ENCODE measurements at places on chromosomes 16 and 17.

- DNase-seq, result no peak
Measured at GRCh38 chr17:61209525-61209924, 190.1 kb upstream of the TBX2 start.

- no peak for DNase-seq
Measured at GRCh38 chr17:49548506-49549310, 27.0 kb upstream of the NXPH3 start.

DNA sequence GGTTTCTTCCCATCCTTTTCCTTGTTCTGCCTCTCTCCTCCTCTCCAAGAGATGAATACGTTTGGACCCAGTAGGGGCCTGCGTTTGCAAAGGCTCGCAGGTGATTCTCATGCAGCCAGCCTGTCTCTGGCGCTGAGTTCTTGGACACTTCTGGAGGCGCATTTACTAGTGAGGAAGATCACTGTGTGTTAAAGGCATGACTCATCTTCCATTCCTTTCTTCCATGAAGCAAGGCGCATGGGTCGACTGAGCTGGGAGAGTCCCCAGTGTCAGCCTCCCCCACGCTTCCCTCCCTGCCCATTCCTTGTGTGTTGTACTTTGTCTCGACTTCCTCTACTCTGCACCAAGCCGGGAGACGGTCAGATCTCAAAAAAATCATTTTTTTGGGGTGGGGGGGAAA is 159.9 kb upstream of the EEF2KMT start:
- no peak for DNase-seq

DNA sequence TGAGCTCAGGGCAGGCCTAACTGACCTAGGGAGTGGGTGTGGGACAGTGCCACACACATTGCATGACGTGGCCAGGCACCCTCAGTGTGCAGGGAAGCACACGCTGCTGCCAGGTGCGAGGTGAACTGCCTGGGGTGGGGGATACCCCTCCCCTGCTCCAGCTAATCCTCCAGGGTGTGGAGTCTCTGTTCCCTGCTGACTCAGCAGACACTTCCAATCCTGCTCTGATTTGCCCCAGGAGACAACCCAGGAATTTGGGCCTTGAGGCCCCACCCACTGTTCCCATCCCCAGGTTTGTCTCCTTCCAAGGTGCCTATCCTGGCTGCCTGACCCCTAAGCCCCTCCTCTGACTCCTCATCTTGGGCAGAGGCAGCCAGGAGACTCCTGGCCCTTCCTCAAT is 10.7 kb downstream of the DLX3 start:
- DNase-seq, result no peak

GRCh38 chr16:87431926-87432325 is 39.8 kb downstream of the MAP1LC3B start:
- DNase-seq, result no peak

- DNase-seq, result no peak
Measured at GRCh38 chr17:1206026-1206777, 26.4 kb upstream of the ABR start.

DNA sequence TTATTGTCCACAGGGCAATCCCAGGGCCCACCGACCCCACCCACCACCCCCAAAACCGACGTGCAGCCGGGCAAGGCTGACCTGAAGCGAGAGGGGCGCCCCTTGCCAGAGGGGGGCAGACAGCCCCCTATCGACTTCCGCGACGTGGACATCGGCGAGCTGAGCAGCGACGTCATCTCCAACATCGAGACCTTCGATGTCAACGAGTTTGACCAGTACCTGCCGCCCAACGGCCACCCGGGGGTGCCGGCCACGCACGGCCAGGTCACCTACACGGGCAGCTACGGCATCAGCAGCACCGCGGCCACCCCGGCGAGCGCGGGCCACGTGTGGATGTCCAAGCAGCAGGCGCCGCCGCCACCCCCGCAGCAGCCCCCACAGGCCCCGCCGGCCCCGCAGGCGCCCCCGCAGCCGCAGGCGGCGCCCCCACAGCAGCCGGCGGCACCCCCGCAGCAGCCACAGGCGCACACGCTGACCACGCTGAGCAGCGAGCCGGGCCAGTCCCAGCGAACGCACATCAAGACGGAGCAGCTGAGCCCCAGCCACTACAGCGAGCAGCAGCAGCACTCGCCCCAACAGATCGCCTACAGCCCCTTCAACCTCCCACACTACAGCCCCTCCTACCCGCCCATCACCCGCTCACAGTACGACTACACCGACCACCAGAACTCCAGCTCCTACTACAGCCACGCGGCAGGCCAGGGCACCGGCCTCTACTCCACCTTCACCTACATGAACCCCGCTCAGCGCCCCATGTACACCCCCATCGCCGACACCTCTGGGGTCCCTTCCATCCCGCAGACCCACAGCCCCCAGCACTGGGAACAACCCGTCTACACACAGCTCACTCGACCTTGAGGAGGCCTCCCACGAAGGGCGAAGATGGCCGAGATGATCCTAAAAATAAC is 3.0 kb downstream of the SOX9 start:
- no peak for DNase-seq

DNA sequence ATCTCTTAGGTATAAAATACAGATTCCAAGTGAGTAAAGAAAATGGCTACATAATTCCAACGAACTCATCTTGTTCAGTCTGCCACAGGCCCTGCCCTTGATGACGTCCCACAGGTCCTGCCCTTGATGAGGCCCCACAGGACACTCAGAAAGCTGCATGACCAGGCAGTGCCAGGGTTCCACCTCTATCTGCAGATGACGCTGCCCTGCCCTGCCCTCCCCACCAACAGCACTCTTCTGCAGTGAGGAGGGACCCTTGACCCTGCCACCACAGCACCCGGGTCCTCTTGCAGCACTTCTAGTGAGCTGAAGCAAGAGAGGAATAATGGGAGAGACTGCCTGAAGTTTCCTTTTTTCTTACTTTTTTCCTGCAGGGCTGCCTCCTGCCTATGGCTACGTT is 118.4 kb downstream of the VPS53 start:
- DNase-seq, result no peak

GRCh38 chr16:87342978-87343752 is 26.0 kb upstream of the C16orf95 start:
- DNase-seq, result no peak

DNA sequence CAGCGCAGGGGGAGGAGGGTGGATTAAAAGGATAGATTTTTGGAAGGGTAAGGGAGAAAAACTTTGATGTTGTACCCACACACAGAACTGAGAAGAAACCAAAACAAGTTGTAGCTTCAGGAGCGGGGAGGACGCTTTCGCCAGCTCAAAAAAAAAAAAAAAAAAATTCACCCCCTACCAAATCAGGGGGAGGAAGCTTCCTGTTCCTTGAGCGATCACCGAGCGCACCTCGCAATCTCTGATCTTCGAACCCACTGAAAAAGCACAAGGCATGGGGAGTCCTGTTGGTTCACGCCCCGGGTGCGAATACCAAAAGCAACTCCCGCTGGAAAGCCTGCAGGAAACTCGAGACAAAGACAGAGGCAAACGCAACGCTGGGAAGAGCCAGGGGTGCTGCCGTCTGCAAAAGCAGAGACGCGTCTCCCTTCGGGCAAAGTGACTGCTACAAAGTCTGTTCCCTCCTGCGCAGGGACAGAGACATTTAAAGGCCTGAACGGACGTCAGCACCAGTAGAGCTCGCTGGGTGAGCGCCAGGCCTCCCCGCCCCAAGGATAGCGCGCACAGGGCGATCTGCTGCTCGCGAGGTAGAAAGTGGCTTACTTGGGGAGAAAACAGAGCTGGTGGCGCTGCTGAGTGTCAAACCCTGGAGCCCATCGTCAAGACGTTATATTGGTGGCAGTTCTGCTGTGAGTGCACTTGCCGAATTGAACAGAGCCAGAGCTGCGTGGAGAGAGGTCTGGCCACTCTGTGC is 190.4 kb downstream of the USP22 start:
- no peak for DNase-seq

- no peak for DNase-seq
Measured at GRCh38 chr17:2075336-2076086, 20.6 kb downstream of the HIC1 start.

- no peak for DNase-seq
Measured at GRCh38 chr17:33385713-33386112, 92.6 kb upstream of the ASIC2 start.

GRCh38 chr17:50558091-50558490 is 2.4 kb upstream of the CACNA1G start:
- no peak for DNase-seq

DNA sequence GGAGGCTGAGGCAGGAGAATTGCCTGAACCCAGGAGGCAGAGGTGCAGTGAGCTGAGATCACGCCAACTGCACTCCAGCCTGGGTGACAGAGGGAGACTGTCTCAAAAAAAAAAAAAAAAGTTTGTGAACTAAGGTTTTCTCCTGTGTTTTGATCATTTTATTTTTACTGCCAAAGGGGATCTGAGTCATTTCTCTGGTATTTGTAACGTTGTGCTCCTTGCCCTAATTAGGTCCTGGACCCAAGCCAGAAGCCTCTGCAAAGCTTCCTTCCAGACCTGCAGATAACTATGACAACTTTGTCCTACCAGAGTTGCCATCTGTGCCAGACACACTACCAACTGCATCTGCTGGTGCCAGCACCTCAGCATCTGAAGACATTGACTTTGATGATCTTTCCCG is 32.1 kb downstream of the IST1 start:
- DNase-seq, result no peak

GRCh38 chr17:45088741-45089140 is 27.6 kb downstream of the NMT1 start:
- DNase-seq, result no peak

DNA sequence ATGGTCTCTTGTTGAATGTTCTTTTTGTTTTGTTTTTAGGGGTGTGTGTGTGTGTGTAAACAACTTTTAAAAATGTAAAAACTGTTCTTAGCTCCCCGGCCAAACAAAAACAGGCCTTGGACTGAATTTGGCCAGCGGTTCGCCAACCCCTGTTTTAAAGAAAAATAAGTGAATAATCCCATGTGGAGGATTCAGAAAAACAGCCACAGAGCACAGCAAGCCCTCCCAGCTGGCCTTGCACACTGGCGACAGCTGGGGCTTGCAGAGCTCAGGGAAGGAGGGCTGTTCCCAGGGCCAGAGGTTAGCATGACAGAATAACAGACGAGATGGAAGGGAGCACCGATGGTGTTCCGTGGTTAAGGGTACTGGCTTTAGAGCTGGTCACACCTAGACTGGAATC is 39.0 kb downstream of the EMP2 start:
- no peak for DNase-seq

DNA sequence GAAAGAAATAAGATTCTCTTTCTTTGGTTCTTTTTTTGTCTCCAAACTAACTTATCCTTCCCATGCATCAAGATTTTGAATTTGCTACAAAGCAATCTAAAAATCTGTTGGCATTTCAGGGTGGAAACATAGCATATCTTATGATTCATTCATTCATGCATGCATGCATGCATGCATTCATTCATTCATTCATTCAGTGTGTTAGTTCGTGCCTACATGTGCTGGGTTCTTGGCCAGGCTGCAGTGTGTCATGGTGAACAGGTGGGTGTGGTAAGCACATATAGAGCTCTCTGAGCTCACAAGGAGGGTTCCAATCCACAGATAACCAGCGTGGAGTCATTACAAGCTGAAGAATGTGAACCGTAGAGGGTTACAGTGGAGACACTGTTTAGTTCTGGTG is 410.4 kb downstream of the CPPED1 start:
- DNase-seq, result no peak

DNA sequence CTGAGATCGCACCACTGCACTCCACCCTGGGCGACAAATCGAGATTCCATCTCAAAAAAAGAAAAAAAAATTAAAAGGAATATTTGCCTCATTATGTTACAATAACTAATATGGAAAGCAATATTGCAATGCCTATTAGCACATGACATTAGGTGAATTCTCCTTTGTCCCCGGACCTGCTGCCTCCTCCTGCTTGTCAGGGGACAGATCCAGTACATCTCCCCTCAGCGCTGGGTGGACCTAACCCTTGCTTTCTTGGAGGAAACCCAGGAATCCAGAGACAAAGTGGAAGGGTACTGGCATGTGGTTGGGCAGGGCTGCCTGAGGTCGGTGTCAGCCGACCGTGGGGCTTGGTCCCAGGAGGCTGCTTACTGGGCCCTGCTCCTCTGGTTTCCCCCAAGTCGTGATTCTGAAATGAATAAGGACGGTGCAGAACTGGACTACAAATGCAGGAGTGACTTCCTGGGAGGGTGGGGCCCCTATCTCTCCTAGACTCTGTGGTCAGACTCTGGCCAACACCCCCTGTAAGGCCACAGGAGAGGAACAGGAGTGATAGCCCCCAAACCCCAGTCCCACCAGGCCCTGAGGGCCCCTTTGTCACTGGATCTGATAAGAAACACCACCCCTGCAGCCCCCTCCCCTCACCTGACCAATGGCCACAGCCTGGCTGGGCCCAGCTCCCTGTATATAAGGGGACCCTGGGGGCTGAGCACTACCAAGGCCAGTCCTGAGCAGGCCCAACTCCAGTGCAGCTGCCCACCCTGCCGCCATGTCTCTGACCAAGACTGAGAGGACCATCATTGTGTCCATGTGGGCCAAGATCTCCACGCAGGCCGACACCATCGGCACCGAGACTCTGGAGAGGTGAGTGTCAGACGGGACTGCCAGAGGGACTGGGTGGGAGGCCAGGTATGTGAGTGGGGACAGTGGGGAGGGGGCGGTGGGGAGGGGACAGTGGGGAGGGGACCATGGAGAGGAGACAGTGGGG is at the start of gene HBZ:
Gene HBZ (plus strand): TSS at position 504 of the 988 bp plus-strand sequence. CDS start 266 bp downstream, at position 770.
- DNase-seq, result no peak

GRCh38 chr17:14078027-14078426 is 8.7 kb downstream of the COX10 start:
- DNase-seq, result no peak

DNA sequence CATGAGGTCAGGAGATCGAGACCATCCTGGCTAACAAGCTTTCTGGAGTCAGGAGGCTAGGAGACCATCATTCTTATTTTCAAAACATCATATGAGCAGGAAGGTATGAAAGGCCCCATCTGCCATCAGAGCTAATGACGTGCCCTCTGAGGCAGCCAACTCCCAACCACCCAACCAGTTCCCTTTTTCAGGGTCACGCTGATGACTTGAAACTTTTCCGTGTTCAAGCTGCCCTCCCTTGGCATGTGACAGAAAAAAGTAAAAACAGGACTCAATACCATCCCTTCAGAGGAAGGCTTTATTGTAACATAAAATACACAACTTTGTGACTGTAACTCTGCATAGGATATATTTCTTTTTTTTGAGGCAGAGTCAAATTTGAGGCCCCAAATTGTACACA is 4.6 kb upstream of the GHDC start:
- no peak for DNase-seq

DNA sequence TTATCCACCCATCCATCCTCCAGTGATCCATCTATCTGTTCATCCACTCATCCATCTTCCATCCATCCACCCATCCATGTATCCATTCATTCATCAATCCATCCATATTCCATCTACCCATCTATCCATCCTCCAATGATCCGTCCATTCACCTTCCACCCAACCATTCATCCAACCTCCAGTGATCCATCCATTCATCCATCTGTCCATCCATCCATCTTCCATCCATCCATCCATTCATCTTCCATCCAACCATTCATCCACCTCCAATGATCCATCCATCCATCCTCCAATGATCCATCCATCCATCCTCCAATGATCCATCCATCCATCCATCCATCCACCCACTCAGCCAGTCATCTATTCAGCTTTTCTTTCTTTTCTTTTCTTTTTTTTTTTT is 156.5 kb upstream of the WSCD1 start:
- DNase-seq, result no peak

Measured in GM19239 (cell line).